ENCODE measurements at places on chromosomes 2 and 18. TPM values are rescaled to one million over a fixed set of nuclear protein-coding genes. Genes with fewer than 3 reads are reported as not detected.

The SIX3 gene
- total RNA-seq = not detected

The UGT1A10 gene
- not detected for total RNA-seq

The OTOS gene
- not detected for total RNA-seq

DNA sequence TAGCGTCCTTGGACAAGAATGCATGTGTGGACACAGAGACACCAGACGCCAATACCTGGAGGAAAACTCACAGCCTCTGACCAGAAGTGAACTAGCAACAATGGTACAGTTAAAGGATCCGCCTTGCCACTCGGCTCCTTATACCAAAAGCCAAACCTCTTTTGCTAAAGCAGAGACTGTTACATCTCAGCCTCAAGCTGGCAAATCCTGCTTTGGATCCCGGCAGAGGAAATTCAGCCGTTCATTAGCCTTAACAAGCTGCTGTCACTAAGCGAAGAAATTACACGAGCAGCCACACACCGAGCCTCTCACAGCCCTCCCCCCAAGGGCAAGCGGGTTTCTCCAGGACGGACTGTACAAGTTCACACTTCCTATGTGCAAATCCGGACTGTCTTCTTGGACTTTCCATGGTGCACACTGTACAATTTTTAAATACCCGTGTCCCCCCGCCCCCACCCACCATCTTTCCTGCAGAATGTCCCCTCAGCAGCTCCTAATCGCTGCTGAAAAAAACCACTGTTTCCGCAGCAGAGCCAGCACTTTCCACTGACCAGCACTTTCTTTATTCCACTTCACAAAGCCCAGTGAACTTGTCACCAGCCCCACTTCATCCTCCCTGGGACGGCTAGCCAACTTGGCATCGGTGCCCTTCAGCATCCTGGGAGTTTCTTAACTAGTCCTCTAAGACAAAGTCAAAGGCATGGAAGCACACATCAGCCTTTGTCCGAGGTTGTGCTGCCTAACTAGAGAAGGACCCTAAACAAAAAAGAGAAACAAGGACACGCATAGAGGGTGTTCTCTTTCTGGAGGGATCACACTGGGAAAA is 1.5 kb downstream of the KLF7 start:
- H3K4me3 ChIP-seq = peak overlapping the region; percentile 79
- H3K4me1 ChIP-seq = peaks cover 32% of the 10 kb centered on the region
- H3K36me3 ChIP-seq = no peaks in the 10 kb centered on the region
- DNase-seq = peak; percentile 45

DNA sequence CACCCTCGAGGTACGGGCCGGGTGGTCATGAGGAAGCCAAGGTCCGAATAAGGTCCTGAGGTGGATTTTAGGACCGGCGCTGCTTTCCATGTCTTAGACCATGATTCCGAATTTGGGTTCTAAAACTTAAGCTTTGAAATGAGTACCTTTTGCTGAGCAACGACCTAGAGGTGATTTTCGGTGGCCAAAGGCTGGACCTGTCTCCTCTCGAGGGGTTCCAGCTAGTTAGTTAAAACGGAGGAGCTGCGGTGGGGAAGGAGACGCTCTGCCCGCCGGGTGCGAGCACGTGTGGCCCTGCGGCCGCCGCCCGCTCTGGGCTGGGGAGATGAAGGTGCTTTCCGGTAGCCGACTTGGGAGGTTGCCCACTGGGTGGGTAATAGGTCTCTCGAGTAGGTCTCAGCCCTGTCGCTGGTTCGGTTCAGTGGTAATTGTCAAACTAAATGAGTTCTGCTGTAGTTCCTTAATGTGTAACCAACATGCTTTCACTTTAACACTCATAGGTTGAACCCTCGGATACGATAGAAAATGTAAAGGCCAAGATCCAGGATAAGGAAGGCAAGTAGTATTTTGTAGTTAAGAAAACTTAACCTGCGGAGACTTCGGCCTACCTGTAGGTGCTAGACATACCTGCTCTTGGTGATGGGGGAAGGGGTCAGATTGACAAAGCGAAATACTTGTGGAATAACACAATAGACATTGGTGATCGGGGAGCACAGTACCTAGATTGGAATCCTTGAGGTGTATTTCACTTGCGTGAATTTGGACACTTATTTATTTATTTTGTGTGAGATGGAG is 572 bp downstream of the RPS27A start:
- H3K27ac ChIP-seq = peak overlapping the region; percentile 90
- H3K4me1 ChIP-seq = peaks cover 7% of the 10 kb centered on the region
- DNase-seq = no peak
- no peaks in the 10 kb centered on the region for H3K27me3 ChIP-seq

DNA sequence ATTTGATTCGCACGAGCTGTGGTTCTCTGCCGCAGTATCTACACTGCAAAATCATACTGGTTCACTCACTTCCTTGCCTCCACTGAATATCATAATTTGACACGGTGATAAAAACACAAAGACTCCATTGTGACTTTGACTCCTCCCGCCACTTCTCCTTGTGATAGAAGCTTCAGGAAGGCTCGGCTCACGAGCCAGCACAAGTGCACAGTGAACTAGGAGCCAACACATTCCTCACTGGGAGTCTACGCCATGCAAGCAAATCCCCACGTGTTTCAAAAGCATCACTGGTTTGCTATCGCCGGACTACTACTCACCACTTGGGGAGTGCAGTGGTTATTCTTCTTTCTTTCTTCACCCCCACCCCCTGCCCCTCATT is 293.3 kb upstream of the PARD3B start:
- H3K27ac ChIP-seq = no peak overlapping the region
- no peak for DNase-seq
- H3K36me3 ChIP-seq = no peaks in the 10 kb centered on the region
- H3K4me1 ChIP-seq = peaks cover 3% of the 10 kb centered on the region
- H3K27me3 ChIP-seq = no peaks in the 10 kb centered on the region
- H3K4me3 ChIP-seq = no peak overlapping the region

DNA sequence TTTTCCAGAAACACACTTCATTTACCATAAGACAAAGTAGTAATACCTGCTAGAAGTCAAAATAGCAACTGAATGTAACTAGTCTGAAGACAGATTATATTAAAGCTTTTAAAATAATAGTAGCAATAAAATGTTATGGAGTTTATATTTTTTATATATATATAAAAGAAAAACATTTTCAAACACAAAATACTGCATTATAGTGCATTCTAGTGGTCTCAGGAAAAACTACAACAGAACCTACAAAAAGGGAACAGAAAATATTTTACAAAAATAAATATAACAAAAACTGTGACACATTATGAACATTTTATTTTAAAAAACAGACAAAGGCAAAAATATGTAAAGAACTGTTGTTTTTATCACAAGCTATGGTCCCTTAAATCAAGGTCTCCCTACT is 48.0 kb downstream of the STRN start:
- no peaks in the 10 kb centered on the region for H3K27me3 ChIP-seq
- H3K4me3 ChIP-seq = no peak overlapping the region
- DNase-seq = no peak
- no peaks in the 10 kb centered on the region for H3K4me1 ChIP-seq
- H3K36me3 ChIP-seq = no peaks in the 10 kb centered on the region
- H3K27ac ChIP-seq = no peak overlapping the region

DNA sequence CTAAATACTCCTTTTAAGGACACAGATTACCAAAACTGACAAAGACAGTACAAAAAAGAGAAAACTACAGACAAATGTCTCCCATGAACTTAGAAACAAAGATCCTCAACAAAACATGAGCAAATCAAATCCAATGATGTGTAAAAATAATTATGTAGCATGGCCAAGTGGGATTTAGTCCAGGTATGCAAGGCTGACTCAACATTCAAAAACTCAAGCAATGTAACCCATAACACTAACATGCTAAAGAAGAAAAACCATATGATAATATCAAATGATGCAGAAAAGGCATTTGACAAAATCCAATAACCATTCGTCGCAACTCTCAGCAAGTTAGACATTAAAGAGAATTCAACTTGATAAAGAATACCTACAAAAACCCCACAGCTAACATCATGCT is 239.0 kb upstream of the KLHL29 start:
- H3K4me3 ChIP-seq = no peak overlapping the region
- H3K27ac ChIP-seq = no peak overlapping the region
- no peaks in the 10 kb centered on the region for H3K36me3 ChIP-seq
- no peak for DNase-seq
- no peaks in the 10 kb centered on the region for H3K4me1 ChIP-seq
- H3K27me3 ChIP-seq = no peaks in the 10 kb centered on the region

- H3K36me3 ChIP-seq = peaks cover 7% of the 10 kb centered on the region
- peak overlapping the region; percentile 100 for H3K27ac ChIP-seq
- peaks cover 21% of the 10 kb centered on the region for H3K4me1 ChIP-seq
- H3K4me3 ChIP-seq = peak overlapping the region; percentile 75
- DNase-seq = no peak
- H3K27me3 ChIP-seq = no peaks in the 10 kb centered on the region
Observed at GRCh38 chr2:28755421-28755820, 3.8 kb downstream of the PPP1CB start.

Data from ascending aorta (tissue), 2 donors.